ENCODE measurements at places on chromosomes 5 and 9.

DNA sequence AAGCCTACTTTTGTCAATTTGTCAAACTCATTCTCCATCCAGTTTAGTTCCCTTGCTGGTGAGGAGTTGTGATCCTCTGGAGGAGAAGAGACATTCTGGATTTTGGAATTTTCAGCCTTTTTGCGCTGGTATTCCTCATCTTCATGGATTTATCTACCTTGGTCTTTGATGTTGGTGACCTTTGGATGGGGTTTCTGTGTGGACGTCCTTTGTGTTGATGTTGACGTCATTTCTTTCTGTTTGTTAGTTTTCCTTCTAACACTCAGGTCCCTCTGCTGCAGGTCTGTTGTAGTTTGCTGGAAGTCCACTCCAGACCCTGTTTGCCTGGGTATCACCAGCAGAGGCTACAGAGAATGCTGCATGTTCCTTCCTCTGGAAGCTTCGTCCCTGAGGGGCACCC, 71.2 kb downstream of the P4HA2 start:
- no peak for DNase-seq

DNA sequence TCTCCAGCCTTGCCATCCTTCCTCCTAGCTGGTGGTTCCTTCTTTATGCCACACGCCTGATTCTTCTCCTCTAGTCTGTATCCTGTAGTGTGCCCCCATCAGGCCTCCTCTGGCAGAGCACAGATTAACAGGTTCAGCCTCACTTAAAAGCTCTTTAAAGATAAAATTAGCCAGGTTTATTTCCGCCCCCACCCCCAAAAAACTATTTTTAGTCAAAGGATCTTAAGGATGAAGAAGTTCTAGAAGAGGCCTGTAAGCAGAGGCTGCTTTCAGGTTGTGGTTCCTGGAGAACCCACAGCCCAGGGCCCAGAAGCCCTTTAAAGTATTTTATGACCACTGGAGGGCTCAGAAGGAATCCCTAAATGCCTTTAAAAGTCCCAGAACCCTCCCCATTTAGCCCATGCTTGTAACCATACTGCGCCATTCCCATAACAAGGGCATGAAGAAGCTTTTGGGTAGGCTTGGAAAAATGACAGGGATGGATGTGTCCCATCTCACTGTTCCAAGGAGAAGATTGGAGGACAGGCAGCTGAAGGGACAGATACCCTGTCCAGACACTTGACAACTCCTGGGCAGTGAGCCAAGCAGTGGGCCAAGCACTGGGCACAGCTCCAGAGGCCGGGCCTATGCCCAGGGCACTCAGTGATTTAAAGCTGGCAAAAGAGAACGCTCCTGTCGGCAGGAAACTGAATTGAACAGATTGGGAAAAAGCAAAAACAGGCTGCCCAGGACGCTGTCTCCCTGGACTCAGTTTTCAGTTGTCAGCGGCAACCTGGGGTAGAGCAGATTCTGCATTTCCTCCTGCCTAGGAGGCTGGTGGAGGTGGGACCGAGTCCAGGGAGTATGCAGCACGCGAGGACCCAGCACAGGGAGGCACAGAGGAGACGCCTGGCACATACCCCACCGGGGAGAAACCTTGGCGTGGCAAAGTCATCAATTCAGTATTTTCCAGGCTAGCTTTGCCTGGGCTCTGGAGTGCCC, 106.3 kb upstream of the SSBP2 start:
- peak; percentile 55 for DNase-seq

DNA sequence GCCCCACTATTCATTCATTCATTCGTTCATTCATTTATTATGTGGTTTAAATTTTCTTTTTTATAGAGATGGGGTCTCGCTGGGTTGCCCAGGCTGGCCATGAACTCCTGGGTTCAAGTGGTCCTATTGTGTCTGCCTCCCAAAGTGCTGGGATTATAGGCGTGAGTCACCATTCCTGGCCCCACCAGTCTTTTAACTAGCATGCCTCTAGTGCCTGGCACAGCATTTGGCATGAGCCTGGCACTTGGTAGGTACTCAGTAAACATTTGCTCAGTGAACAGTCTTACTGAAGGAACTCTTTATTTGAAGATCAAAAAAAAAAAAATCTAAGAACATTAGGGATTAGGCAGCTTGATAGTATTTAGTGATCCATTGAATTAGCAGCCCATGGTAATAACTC, 98.1 kb downstream of the KDM4C start:
- DNase-seq = peak; percentile 75

- DNase-seq = no peak
These were observed 16.6 kb downstream of the OTULINL start for GRCh38 chr5:14598225-14598624.

DNA sequence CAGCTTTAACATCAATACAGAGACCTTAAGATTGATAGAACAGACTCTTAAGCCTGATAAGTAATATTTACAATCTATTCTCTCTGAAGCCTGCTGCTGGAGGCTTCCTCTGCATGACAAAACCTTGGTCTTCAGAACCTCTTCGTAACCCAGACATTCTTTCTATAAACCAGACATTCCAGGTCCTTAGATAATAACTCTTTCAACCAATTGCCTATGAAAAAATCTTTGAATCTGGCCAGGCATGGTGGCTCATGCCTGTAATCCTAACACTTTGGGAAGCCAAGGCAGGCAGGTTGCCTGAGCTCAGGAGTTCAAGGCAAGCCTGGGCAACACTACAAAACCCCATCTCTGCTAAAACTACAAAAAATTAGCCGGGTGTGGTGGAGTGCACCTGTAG, 327.8 kb downstream of the ENC1 start:
- DNase-seq = no peak

GRCh38 chr9:20568400-20568799, 53.9 kb downstream of the MLLT3 start:
- DNase-seq = no peak

- DNase-seq = no peak
These were observed 717.9 kb downstream of the PRELID2 start for GRCh38 chr5:145117285-145117684.

GRCh38 chr5:138661291-138661960, 86.2 kb upstream of the HSPA9 start:
- no peak for DNase-seq

DNA sequence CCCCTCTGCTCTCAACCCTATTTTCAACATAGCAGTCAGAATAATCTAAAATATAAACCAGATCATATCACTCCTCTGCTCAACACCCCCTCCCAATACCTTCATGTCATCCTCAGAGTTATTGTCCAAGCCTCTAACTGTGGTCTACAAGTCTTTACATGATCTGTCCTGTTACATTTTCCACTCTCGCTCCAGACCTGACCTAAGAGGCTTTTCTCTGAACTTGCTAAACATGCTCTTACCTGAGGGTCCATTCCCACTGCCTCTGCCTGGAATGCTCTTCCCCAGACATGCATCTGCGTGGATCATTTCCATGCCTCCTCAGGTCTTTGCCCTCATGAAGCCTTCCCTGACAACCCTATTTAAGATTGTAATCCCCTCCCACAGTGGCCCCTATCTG, 12.0 kb downstream of the NIPSNAP3B start:
- no peak for DNase-seq
